MG63 (cell line): ENCODE measurements at places on chromosomes 6 and 20. TPM values are rescaled to one million over a fixed set of nuclear protein-coding genes. Genes with fewer than 3 reads are reported as not detected.

The TMEM151B gene
- total RNA-seq, result 0.20 TPM in 1 of 2 replicates, not detected in the other

The AKAP12 gene
- total RNA-seq, result 5.7 and 7.9 TPM in 2 replicates

The NKX2-2 gene
- 3.1 and 8.1 TPM in 2 replicates for total RNA-seq

The XKR7 gene
- not detected in 2 replicates for total RNA-seq

The MICB gene
- total RNA-seq, result 13.1 and 17.6 TPM in 2 replicates

GRCh38 chr20:35179292-35180212, 7.7 kb downstream of the PROCR start:
- DNase-seq, result no peak

GRCh38 chr6:110778333-110778732, 36.9 kb downstream of the CDK19 start:
- no peak for DNase-seq

GRCh38 chr6:33750244-33750991, 3.7 kb upstream of the IP6K3 start:
- DNase-seq, result no peak

DNA sequence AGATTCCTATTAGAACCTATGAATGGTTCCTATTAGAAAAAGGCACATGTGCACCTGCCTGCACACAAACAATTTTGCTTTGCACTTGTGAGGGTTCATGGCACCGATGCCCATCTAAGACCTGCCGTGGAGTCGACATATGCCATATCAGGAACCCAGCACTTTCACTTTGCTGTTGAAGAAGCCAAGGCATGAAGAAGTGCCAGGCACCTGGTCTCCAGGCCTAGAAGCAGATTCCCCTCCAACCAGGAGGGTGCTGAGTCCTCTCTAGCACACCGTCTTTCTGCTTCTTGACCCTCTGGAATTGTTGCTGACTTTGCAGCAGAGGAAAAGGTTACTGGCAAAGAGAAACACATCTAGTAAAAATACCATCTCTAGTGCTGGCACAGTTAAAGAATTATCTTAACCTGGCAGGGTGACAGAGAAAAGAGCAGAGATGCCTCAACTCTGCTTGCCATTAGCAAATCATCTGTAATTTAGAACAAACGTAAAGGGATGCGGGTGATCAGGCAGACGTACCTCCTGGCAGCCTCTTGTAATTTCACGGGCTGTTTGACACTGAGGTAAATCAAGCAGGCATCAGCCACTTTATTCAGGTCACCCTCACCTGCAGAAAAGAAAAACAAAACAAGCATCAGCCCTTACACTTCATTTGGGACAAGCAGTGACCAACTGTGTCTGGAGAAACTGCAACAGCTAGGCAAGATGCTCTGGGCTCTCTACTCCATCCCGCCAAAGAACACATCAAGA, 37.2 kb downstream of the TTI1 start:
- no peak for DNase-seq

- peak; percentile 90 for DNase-seq
These were observed 14.4 kb downstream of the NT5E start for GRCh38 chr6:85464260-85464644.

DNA sequence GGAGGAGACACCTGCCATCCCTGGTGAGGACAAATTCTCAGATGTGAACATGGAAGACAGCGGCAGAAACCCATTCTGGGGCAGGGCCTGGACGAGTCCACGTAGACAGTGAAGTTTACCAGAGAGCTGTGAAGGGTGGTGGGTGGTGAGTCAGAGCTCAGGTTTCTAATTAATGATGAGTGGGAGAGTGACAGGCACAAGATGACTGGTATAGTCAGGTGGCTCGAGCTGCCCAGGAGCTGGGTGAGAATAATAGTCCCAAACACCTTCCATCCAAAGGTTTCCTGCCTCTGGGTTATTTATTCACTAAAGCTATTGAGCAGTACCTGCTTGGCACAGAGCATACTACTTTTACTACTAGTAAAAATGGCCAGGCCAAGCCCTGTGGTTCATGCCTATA, 6.0 kb downstream of the TLDC2 start:
- no peak for DNase-seq
